ENCODE measurements at places on chromosomes 1 and 21.

DNA sequence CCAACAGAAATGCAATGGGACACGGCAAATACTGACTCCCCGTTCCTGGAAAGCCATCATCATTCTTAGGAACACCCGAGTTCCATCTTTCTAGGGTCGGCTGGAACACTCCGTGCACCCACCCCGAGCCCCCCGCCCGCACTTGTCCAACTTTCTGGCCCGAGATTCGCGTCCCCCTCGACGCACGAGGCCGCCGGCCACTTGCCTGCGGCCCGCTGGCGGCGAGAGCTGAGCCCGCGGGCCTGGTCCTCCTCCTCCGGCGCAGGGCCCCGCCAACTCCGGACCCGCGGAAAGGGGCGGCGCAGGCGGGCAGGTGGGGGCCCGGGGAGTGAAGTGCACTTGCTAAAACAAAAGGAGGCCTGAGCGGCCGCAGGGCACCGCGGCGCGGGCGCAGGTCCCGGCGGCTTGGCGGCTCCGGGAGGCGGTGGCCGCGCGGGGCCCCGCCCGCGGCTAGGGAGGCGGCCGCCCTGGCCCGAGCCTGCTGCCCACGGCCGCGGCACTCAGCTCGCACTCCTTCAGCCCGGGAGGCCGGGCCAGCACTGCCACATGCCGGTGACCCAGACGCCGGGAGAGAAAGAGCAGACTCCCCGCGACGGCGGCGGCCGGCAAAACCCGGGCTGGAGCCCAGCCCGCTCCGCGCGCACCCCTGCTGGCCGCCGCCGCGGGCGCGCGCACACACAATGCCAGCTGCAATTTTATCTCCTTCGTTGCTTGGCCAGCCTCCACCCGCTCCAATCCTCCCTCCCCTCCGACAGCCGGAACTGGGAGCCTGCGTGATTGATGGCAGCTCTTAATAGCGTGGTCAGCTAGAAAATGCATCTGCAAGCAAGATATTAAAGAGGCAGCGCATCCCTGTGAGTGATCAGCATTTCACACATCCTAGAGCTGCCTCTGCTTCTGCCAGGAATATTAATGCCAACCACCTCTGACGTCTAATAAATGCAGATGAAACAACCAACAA is 114.3 kb downstream of the RERE start:
- DNase-seq, result peak; percentile 92

- no peak for DNase-seq
Observed at GRCh38 chr1:34163792-34164731, 968 bp downstream of the CSMD2 start.

- DNase-seq, result no peak
Observed at GRCh38 chr1:227378871-227379554, 60.7 kb upstream of the CDC42BPA start.

DNA sequence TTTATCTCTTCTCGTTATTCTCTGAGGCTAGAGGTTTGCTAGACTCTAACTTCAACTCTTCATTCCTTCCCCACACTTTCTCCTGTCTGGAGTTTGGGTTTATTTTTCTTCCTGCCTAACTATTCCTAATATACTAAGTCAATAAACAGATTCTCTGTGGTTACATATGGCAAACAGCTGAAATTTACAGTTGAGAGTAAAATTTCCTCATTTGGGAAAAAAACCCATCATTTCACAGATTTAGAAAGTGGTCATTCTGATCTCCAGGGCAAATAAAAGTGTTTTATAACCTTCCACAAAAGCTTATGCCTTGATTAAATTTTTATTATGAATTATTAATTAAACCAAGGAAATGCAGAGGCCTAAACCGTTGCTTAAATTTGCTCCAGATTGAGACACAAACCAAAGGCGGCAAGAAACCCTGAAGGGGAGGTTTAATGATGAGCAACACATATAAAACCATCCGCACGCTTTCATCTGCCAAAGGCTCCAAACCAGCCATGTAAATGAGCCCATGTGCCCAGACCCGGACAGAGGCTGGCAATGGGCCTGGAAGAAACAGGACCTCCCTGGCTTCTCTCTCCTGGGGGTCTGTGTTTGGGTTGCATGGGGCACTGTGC is 201.7 kb upstream of the LMO4 start:
- no peak for DNase-seq

DNA sequence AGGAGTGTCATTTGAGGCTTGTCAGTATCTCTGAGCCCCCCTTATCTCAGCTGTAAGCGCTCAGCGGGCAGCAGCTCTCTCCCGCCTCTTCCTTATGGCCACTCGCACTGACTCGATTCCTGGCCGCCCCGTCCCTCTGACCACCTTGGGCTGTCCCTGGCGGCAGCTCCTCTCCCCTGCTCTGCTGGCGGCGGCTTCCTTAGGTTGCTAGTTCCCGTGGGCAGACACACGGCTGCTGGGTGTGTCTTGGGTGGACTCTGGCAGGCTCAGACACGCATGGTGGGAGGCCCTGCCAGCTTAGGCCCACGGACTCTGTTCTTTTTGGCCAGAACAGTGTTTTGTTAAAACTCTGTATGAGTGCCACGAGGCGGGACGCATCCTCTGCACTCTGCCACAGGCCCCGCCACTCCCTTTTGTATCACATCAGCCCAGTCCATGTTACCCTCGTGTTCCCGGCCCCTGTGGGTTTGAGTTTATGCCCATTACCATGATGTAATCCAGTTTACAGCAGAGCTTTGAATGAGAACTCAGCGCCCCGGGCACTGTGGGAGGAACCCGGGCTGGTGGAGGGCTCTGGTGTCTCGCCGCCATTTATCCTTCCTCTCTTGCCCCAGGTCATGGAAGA is 45.9 kb downstream of the COQ8A start:
- no peak for DNase-seq

GRCh38 chr1:9453779-9454418 is 85.4 kb upstream of the SLC25A33 start:
- no peak for DNase-seq

- no peak for DNase-seq
Observed at GRCh38 chr1:180811886-180812285, 100.8 kb upstream of the KIAA1614 start.

DNA sequence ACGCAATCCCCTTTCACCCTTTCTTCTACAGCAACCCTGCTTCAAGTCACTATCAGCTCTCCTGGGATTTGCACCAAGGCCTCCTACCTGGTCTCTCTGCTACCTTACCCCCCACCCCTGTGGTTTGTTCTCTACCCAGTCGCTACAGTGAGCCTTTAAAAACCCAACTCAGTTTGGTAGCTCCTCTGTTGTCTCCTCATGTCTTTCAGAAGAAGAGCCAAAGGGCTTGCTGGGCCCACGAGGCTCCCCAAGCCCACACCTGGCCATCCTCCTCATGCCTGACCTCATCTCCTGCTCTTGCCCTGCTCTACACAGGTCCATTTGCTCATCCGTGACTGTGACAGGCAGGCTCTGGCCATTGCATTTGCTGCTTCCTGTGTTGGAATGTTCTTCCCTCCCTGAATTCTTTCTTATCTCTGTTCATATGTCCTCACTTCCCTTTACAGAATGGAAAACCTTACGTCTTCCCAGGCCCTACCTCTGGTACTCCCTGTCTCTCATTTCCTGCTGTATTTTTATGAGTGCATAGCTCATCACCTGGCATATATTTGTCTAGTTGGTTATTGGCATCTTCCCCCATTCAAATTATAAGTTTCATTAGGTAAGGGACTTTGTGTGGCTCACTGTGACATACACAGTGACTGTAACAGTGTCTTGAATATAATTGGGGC is 3.3 kb downstream of the RGS16 start:
- DNase-seq, result no peak

- peak; percentile 31 for DNase-seq
Observed at GRCh38 chr1:119742202-119742601, 26.5 kb downstream of the HMGCS2 start.

DNA sequence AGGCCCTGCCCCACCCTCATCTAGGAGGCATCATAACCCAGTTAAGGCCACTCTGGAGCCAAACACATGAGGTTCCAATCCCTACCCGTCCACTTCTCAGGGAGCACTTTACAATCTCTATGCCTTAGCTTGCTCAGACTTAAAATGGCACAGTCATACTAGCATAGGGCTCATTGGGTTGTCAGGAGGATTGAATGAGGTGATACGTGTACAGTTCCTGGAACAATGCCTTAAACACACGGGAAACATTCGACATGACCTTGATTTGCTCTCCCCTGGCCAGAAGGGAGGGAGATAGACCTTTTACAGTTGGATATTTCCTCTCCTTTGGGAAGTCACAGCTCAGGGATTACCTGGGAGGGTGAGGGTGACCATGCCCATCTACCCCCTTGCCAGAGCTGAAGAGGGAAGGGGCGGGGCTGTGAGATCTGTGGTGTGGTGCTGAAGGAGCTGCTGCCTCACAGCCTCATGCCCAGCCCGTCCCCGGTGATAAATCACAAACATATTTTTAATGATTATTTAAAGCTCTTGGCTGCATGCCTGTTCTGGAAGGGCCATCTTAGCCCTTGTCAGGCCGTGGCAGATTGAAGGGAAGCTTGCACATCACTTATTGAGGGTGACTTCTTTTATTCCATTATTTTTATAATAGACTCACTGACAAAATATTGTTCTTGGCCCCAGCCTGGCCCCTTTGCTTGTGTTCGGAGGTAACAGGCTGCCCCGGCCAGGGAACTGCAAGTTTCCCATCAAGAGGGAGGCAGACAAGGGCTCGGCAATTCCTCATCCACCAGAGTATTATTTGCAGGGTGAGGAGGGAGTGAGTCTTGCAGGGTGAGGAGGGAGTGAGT is 83.4 kb downstream of the FOXD2 start:
- DNase-seq, result no peak
